ENCODE measurements at places on chromosomes 16 and 17. TPM values are rescaled to one million over a fixed set of nuclear protein-coding genes. Genes with fewer than 3 reads are reported as not detected.

Gene WFDC1
- total RNA-seq, result 1.9 TPM

GRCh38 chr16:67718668-67719047 lies 458 bp downstream of the GFOD2 start:
- DNase-seq, result no peak

- peak; percentile 39 for DNase-seq
These were observed 542 bp downstream of the SLC39A11 start for GRCh38 chr17:73091770-73092522.

DNA sequence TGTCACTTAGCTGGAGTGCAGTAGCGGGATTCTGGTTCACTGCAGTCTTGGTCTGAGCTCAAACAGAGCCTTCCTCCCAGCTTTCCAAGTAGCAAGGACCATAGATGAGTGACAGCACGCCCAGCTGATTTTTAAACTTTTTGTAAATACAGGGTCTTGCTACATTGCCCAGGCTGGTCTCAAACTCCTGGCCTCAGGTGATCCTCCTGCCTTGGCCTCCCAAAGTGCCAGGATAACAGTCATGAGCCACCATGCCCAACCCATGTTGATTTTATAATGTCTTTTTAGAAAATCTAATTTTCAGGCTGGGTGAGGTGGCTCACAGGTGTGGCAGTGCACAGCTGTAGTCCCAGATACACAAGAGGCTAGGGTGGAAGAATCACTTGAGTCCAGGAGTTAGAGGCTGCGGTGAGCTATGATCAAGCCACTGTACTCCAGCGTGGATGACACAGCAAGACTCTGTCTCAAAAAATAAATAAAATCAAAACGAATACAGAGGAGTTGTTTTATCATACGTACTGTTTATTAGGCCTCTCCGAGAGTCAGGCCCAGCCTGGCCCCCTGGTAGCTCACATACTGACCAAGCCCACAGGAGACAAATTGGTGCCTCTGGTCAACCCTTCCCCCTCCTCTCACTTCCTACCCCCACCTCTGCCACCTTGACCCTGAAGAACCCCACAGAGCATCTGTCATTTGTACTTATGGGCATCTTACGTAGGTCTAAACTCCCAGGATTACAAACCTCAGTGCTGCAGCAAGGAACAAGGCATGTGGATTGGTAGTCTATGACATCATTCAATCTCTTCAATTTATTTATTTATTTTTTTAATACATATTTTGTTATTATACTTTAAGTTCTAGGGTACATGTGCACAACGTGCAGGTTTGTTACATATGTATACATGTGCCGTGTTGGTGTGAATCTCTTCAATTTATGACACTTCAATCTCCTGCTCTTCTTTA lies 13.6 kb downstream of the C16orf86 start:
- DNase-seq, result no peak

GRCh38 chr16:23999663-24000062 lies 163.9 kb downstream of the PRKCB start:
- DNase-seq, result no peak

DNA sequence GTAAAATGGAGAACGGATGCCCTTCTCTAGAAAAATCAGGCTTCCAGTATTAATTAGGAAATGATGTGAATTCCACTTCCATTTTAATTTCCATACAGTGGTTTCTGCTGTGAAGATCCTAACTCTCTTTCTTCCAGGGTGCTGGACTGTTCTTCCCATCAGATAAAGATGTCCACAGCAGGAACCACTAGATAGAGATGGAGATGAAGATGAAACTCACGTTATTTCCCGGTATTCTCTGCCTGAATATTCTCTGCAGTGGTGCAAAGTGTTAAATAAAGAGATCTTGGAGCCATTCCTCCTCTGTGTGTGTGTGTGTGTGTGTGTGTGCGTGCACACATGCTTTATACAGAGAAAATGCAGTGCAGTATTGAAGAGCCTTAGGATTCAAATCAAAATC lies 727.5 kb downstream of the KCNJ2 start:
- DNase-seq, result no peak

Gene CCL5
- 8.6 TPM for total RNA-seq

Gene ADAM11
- 28.0 TPM for total RNA-seq

Gene MPP3
- 74.2 TPM for total RNA-seq

- no peak for DNase-seq
These were observed 842 bp upstream of the CALB2 start for GRCh38 chr16:71357681-71358080.

GRCh38 chr16:72961115-72961832 lies 86.7 kb downstream of the ZFHX3 start:
- DNase-seq, result no peak

DNA sequence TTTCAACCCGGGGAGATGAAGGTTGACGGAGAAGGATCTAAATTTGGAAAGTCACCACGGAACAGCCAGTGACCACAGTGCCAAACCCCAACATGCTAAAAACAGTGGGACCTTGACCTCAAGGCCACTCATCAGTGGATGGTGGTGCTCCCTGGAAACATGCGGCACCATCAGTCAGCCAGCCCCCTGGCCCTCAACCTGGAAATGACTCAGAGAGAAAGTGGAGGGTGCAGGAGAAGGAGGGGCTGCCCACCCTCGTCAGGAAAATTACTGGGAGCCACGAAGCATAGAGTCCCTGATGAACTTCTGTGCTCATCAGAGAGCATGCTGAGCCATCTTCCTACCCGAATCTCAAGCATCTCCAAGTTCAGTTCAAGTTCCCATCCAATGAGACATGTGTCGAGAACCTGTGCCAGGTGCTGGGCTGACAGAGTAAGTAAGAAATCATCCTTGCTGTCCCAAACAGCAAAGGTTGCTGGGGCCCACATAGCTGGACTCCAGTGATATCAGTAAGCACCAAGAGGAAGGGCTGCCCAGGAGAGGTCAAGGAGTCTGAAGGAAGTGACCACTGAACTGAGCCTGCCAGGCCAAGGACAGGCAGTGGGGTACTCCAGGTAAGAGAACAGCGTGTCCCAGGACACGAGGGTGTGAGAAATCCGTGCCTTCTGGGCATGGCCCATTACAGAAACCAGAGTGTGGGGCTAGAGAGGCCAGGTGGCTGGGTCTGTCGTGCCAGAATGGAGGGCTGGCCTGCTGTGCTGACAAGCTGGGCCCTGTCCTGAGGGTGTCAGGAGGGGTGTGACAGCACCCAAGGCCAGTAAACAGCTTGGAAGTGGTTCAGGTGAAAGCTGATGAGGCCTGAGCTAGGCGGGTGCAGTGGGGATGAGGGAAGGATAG lies 5.2 kb downstream of the PECAM1 start:
- DNase-seq, result peak; percentile 83

DNA sequence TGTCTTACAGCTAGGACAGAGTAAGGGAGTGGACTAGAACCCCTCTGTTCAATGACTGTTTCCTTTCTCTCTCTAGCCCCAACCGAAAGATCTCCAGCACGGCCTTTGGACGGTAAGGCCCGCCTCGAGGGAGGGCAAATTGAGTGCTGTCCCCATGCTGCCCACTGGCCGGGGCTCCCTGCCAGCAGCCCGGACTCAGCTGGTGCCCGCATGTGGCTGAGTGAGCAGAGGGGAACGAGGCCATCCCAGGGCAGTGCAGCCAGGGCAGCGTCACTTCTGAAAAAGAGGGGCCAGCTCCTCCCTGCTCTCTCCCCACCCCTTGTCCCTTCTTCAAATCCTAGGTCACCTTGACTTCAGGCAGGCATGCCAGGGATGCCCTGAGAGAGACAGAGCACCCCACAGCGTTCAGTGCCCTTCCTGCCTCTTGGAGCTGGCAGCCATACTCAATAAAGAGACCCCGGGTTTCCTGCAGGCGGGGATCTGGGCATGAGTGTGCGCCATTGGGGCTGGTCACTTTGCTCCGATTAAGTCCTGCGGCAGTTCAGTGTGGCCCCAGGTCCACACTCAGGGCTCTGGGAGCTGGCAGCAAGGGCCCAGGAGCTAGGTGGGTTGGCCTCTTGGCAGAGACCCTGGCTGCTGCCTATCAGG lies 130.9 kb downstream of the RAB11FIP4 start:
- no peak for DNase-seq

Gene AOC2
- total RNA-seq, result 3.8 TPM

Gene MC1R
- total RNA-seq, result 1.9 TPM

GRCh38 chr17:69434164-69434579 lies 19.7 kb downstream of the MAP2K6 start:
- DNase-seq, result no peak

DNA sequence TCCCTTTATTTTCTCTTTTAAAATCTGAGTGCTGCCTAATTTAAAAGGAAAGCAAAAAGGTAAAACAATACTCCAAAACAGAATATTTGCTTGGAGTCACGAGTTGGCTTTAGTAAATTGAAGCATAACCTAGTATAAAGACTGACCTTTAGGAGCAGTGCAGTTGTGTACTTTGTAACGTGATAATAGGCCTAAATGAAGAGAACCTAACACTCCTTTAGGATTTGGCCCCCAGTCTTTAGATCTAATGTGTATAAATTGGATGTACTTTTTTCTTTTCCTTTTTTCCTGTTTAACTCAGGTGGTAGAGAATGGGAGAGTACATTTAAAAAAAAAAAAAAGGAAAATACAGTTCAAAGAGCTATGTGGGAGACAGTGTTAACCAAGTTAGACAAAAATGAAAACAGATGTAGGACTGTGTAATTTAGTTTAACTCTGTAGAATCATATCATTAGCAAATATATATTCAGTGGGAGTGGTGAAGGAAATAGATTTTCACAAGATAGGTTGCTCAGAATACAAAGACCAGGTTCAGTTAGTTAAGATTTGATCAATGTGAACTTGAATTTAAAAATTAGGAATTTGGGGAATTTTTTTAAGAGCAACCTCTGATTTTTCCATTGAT lies 16.8 kb downstream of the CPD start:
- no peak for DNase-seq

DNA sequence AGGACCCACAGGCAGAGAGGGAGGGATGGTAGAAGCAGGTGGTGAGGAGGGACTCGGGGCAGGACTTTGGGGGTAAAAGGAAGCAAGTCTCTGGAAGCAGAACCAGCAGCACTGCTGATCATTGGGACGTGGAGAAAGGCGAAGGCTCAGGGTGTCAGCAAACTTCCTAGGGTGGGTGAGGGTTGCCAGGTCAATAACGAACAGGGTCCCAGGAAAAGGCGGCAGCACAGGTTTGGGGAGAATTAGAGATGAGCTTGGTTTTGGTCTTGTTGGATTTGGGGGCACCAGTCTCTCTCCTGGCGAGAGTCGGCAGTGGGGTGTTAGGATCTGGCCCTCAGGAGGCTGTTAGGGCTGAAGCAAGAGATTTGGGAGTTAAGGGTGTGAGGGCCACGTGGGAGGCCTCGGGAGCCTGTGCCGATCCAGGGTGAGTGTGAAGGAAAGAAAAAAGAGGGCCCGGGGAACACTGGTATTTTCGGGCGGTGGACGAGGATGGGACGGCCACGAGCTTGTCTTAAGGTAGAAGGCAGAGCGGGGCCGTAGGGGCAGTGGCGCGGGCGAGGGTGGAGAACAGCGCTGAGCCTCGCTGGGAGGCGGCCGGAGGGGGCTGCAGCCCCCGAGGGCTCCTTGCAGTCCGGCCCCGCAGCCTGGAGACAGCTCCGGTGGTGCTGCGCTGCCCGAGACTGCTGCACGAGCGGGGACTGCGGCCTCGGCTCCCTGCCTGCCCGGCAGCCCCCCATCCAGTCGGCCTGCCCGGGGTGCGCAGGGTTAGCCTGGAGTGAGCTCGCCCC lies 765 bp upstream of the ADORA2B start:
- DNase-seq, result no peak

Gene KRTAP3-1
- total RNA-seq, result not detected

Gene ATAD5
- 0.92 TPM for total RNA-seq

Gene SGCA
- 131 TPM for total RNA-seq

GRCh38 chr17:5557990-5558389 lies 26.3 kb downstream of the NLRP1 start:
- no peak for DNase-seq

GRCh38 chr17:81345228-81346089 lies 49.8 kb upstream of the BAHCC1 start:
- DNase-seq, result peak; percentile 93

- DNase-seq, result no peak
These were observed 124.0 kb downstream of the GP2 start for GRCh38 chr16:20203272-20203671.

DNA sequence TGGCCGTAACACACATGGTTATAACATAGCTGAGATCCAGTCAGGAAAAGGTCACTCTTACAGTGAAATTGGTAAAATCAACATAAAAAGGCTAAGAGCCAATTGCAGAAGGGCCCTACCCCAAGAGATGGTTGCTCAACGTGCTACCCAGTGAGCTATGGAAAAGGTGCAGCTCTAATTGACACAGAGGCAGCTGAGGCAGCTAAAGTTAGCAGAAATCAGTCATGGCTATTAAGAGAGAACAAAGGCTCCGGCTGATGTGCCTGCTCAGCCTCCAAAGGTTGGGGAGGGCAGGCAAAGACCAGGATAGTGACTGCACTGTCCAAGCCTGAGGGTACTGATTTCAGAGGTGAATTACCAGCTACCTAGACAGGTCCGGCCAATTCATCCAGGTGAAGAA lies 76.5 kb upstream of the ATP2A3 start:
- DNase-seq, result no peak

DNA sequence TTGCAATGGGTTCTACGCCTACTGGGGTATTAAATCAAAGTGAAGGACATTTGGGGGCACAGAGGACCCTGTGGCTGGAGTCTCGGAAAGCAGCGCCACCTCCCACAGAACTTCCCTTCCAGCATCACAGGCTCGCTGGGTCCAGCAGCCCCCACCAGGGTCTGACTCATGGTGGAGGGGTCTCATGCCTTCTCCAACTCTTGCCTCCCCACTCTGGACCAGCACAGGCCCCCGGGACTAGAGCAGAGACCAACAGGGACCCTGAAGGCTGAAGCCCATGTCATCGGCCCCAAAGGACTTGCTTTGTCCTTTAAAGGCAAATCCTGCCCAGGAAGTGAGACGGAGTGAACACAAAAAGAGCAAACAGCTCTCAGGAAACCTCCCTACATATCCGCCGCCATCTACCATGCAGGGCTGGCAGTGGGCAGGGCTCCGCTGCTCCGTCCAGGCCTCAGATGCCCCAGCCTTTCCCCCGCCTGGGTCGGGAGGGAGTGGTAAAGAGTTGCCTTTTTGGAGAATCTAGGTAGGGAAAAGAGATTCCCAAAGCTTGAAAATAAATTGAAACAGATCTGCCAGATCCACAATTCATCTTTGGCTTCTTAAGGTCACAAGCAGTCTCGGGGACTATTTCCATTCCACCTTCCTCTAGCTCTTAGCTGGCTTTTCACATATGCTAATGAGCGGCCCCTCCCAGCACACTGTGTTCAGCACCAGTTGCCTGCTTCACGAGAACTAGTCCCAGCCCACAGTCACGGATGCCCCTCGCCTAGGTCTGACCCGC lies 2.1 kb upstream of the GPRC5C start:
- DNase-seq, result no peak

DNA sequence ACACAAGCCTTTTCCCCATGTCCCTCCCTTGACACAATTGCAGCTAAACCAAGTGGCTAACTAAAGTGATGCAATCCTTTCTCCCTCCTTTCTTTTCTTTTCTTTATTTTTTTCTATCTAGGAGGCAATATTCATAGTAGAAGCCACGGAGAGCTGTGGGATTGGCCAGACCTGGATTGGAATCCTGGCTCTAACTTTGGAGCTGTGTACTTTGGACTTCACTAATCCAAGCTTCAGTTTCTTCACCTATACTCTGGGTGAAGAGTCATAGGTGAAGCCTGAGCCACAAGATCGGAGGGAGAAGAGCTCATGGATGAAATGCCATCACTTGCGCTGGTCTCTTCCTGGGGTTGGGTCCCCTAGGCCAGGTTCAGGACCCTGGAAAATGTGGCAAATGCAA lies 177.2 kb downstream of the IRX5 start:
- no peak for DNase-seq

Gene CRYBA1
- not detected for total RNA-seq

GRCh38 chr17:33381201-33381600 lies 88.1 kb upstream of the ASIC2 start:
- no peak for DNase-seq

- no peak for DNase-seq
These were observed 268.8 kb downstream of the SNX29 start for GRCh38 chr16:12245088-12245920.

- DNase-seq, result no peak
These were observed 22.9 kb downstream of the CDIP1 start for GRCh38 chr16:4515611-4516233.

Gene GNG13
- total RNA-seq, result not detected
